ENCODE measurements at places on chromosomes 1 and 21. TPM values are rescaled to one million over a fixed set of nuclear protein-coding genes. Genes with fewer than 3 reads are reported as not detected.
A peak's percentile ranks its signal among the peaks of the same experiment; 100 is the strongest.

IL12RB2 gene
- total RNA-seq = 0.74 TPM

DNA sequence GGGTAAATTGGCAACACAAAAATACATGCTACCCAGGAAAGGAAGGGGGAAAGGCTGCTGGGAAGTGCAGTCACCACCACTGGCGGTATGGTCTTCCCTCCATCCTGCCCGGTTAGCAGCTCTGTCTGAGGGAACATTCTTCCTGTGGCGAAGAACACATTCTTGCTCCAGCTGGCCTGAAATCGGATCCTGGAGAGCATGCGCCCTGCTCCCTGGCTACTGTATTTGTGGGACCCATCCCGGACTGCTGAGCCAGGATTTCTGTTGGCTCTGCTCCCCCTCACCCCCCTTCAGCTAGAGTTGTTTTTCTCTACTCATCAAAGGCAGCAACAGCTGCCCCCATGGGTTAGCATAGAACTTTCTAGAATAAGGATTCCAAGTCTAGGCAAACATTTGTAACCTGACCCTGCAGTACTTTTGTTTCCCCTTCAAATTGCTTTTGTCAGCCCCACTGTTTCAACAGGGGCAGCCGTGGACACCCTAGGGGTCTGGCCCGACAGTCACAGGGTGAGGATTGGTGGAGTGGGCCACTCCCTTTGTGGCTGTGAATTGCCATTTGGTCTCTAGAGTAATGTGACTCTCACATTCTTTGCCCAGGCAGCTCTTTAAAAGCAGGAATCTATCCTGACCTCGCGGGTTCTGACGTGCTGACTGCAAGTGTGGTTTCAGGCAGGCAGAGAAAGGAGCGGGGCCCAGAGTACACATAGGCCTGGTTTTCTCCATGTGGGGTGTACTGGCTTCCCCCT lies 157.7 kb downstream of the TOMM20 start:
- peak overlapping the region; percentile 89 for H3K27ac ChIP-seq
- no peak overlapping the region for H3K4me3 ChIP-seq
- H3K36me3 ChIP-seq = no peaks in the 10 kb centered on the region

DNA sequence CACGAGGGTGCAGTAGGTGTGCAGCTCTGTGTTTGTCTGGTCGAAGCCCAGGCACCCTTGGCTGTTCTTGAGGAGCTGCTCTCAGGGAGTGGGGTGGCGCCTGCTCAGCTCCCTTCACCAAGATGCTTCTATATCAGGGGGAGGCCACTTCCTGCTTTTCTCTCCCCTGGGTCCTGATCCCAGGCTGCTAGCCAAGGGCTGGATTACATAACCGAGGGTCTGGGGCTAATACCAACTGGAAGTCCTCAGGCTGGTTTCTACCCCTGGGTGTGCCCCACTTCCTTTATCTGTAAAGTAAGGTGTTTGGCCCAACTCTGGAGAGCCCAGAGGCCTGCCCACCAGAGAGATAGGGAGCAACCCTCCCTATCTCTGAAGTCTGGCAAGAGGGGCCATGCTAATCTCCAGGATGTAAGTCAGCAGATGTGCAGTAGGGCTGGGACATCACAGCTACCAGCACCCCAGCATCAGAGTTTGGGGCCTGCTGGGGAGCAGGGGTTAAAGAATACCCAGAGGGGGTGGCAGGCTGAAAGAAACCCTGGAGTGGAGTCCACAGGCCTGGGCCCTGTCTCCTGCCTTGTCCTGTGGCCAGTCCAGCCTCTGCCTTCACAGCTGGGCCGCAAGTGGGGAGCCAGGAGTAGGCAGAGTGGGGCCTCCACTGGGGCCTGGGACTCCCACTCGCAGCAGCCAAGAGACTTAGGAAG lies 2.1 kb downstream of the SELENBP1 start:
- peak overlapping the region; percentile 80 for H3K27ac ChIP-seq
- H3K27me3 ChIP-seq = no peaks in the 10 kb centered on the region
- DNase-seq = no peak
- peaks cover 4% of the 10 kb centered on the region for H3K36me3 ChIP-seq

SPRR2B gene
- not detected for total RNA-seq

DNA sequence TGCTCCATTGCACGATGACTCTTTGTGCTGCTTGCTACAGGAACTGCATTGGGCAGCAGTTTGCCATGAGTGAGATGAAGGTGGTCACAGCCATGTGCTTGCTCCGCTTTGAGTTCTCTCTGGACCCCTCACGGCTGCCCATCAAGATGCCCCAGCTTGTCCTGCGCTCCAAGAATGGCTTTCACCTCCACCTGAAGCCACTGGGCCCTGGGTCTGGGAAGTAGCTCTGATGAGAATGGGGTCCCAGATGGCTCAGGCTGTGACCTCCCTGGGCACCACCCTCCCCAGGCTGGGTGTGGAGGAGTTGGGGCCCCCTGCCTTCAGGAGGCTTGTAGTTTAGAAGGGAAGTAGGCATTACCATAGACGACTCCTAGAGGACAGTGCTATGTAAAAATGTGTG lies 19.7 kb downstream of the CYP4B1 start:
- no peaks in the 10 kb centered on the region for H3K36me3 ChIP-seq
- H3K27me3 ChIP-seq = no peaks in the 10 kb centered on the region
- no peak overlapping the region for H3K27ac ChIP-seq
- H3K4me3 ChIP-seq = no peak overlapping the region
- DNase-seq = no peak
- peaks cover 6% of the 10 kb centered on the region for H3K4me1 ChIP-seq

DNA sequence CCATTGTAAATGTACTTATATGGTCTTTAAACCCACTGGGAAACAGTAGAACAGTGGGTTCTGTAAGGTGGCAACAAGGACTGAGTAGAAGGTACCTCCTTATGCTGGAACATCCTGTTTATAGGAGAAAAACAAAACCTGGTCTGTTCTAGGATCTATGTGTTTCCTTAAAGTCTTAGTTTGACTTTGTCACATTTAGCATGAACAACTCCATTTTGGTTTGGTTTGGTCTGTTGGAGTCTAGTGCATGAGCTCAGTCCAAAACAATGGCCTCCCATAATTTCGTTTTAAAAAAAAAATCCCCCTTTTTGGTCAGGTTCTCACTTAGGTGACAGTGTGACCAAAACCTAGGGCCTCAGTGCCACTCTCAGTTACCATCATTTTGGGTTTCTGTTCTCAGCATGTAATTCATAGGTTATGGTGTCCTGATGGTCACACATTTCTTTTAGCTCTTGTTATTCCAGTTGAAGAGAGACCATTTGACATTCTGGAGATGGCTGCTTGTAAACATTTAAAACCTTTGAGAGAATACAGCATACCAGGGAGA lies 66.4 kb upstream of the IL12RB2 start:
- DNase-seq = no peak
- no peaks in the 10 kb centered on the region for H3K4me1 ChIP-seq
- no peaks in the 10 kb centered on the region for H3K36me3 ChIP-seq
- no peaks in the 10 kb centered on the region for H3K27me3 ChIP-seq
- H3K4me3 ChIP-seq = no peak overlapping the region

FMO5 gene
- 3.4 TPM for total RNA-seq

- no peak overlapping the region for H3K27ac ChIP-seq
- H3K27me3 ChIP-seq = no peaks in the 10 kb centered on the region
- H3K4me3 ChIP-seq = no peak overlapping the region
- no peak for DNase-seq
- no peaks in the 10 kb centered on the region for H3K4me1 ChIP-seq
These were observed 383.6 kb downstream of the PLA2G4A start for GRCh38 chr1:187212377-187212776.

MED8 gene
- 33.6 TPM for total RNA-seq
